ENCODE measurements at places on chromosomes 12 and 14.

GRCh38 chr12:52122540-52122871 lies 43.0 kb downstream of the SMIM41 start:
- no peak for DNase-seq

DNA sequence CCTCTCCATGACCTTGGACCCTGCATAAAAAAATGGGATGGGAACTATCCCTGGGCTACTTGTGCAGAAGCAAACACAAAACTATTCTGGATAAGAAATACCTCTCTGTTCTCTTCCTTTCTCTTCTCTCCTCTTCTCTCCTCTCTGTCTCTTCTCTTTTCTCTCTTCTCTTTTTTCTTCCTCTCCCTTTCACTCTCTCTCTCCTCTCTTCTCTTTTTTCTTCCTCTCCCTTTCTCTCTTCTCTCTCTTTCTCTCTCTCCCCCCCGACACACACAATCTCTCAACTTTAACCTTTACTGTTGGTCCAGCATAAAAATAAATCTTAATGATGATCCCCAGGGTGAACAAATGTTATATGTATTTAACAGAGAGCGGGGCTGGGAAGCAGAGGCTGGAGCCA lies 141.4 kb downstream of the SRGAP1 start:
- DNase-seq, result no peak

DNA sequence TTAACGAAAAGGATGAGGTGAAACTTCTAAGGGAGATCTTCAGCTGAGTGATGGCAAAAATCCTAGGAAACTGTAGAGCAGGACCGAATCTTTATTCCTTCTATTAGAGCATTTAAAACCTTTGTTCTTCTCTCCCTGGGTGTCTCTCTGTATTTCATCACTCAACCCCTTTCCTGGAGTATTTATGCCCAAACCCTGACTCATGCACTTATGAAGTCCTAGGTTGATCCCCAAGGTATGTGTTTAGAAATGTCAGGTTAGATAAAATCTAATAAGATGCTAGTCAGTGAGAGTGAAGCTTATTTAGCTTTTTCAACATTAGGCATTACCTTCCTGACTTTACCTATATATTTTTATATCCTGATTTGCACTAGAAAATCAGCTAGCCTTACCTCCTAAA lies 239.8 kb upstream of the NPAS3 start:
- no peak for DNase-seq

GRCh38 chr14:22726012-22726411 lies 40.5 kb upstream of the OXA1L start:
- no peak for DNase-seq

DNA sequence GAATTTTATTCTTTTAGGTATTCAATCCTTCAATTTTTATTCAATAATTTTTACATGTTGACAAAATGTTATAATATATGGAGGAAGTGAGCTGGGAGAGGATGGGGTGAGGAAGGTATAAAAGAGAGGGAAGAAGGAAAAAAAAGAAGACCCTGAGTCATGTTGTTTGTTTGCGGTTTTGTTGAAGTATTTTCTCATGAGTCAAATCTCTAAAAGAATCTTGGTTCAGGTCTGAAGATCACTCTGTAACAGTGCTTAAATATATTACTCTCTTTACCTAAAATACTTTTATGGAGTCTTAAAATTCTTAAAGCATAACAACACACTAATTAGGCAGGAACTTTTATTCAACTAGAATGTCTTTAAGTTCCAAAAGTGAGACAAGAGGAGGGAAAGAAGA lies 489.6 kb upstream of the GARIN6 start:
- no peak for DNase-seq

DNA sequence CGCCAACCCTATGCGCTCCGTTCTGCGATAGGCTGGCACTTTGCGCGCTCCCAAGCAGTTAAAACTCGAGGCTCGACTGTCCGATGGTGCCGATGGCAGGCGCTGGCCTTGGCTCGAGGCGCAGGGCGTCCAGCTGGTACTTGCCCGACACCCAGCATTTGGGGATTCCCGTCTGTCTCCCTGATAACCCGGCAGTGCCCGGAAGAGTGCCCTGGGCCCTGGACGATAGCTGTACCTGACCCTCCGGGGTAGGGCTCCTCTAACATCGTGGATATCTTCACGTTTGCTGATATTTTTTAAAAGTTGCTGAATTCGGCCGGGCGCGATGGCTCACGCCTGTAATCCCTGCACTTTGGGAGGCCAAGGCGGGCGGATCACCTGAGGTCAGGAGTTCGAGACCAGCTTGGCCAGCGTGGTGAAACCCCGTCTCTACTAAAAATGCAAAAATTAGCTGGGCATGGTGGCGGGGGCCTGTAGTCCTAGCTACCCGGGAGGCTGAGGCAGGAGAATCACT lies 908 bp upstream of the WIF1 start:
- no peak for DNase-seq

- DNase-seq, result peak; percentile 56
These were observed 283 bp downstream of the LMO3 start for GRCh38 chr12:16605642-16606116.

DNA sequence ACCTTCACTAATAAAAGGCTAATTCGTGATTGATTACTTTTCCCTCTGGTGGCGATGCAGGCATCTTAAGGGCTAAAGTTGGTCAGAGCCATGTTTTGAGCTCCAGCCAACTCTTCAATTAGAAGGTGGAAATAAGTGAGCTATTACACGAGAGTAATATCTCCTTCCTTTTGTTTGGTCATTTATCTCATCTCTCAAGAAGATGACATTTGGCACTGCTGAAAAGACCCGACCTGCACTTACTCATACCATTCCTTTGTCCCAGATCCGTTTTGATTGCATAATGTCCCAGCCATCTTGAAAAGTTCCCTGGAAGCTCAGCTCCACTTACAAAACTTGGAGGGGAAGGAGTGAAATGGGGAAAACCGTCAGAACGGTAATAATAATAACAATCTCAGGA lies 316.2 kb downstream of the VRK1 start:
- no peak for DNase-seq

DNA sequence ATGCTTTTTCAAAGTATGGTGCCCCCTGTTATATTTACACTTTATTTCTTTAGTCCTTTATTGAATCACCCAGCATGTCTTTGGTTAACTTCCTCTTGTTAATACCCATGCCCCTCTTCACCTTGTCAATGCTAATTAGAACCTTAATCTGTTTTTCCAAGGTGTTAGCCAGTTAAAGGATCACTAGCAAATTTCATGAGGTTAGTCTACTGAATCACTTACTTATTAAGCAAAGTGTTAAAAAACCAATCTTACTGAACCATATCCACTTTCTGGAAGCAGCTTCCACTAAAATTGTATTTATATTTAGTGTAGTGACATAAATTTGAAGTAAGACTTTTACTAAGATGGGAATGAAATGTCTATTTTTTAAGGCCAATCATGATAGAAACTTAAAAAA lies 27.9 kb downstream of the TAOK3 start:
- DNase-seq, result no peak

GRCh38 chr12:86513226-86513625 lies 257.0 kb upstream of the MGAT4C start:
- DNase-seq, result no peak

DNA sequence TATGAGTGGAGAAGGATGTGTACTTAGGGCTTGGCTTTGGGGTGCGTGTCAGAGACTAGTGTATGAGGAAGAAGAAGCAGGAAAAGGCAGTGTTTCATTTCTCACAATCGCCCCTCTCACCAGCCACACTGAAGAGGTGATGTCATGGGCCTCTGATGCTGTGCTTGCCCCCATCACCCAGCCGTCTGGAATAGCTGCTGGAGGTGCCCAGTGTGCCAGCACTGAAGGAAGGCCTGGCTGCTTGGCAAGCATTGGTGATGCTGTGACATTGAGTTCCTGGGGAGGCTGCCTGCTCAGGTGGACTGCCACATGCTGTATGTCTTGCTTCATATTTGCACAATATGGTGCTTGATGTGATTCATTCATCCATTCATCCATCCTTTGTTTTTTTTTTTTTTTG lies 56.2 kb downstream of the CRADD start:
- no peak for DNase-seq

DNA sequence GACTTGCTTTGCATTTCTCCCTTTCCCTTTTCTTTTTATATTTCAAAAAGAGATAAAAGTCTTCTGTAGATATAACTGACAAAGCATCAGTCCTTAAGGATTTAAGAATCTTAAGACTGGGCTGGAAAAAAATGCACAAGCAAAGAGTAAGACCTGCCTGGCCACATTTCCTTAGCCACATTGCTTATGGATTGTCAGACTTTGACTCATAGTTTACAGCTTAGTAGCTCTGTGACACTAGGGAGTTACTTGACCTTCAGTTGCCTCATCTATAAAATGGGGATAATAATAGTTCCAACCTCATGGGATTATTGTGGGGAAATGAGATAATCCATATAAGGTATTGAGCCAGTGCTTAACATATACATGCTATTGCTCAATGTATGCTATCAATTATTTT lies 66.4 kb upstream of the STK38L start:
- no peak for DNase-seq

DNA sequence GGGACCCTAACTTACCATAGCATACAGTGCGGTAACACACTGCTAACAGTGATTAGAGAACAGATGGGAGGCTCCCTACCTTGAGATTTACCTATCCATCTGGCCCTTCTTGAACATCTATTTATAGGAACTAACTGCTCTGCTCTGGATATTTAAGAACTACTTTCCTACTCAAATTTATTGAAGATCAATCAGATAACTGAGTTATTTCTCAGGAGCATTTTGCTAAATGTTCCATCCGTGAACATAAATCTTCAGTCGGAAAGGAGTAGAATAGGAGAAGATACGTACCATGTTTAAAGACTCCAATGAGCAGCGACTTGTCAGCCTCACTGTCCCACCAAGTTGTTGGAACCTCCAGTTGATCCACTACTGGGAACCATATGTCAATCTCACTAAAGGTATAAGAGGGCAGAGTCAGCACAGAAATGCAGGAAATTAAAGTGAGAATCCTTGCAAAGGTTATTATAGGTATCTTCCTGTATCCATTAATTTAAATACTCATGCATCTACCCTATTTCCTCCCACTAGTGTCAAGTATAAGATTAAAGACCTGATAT lies 15.6 kb upstream of the SUPT16H start:
- DNase-seq, result no peak

DNA sequence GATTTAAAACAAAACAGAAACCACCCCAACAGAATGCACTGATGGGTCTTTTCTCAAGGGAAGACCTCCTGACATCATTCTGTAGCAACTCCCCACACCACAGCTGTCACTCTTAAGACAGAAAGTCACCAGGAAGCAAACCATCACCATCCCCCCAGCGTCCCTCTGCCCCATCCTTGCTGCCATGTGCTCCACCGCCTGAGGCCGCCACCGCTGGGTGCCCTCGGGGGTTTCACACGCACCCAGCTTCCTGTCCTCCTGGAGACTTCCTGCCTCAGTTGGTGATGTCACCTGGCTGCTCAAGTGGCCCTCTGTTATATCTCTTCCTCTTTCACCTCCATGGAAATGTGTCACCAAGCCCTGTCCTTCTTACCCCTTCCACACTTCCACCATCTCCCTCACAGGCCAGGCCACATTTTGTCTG lies 71.4 kb upstream of the GPR68 start:
- DNase-seq, result no peak

- DNase-seq, result no peak
These were observed 48.1 kb downstream of the KCNA1 start for GRCh38 chr12:4957761-4958160.

GRCh38 chr12:114691763-114692185 lies 7.8 kb upstream of the TBX3 start:
- DNase-seq, result no peak

- no peak for DNase-seq
These were observed 327.6 kb downstream of the CCER1 start for GRCh38 chr12:90627180-90627896.

DNA sequence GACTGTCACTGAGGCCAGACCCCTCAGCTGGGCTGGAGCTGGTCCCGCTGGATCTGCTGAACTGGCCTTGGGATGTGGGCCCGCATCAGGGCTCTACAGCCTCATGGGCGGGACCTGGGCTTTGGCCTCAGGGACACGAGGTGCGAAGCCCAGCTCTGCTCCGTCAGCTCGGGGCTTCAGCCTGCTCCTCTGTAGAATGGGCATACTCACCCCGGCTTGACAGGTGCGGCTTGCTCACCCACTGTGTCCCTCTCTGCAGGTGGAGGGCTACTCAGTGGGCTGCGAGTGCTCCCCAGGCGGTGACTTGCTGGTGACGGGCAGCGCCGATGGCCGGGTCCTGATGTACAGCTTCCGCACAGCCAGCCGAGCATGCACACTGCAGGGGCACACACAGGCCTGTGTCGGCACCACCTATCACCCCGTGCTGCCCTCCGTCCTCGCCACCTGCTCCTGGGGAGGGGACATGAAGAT lies 57.6 kb downstream of the BEGAIN start:
- peak; percentile 24 for DNase-seq

GRCh38 chr12:64039281-64039871 lies 182.7 kb downstream of the KICS2 start:
- no peak for DNase-seq

- DNase-seq, result no peak
These were observed 153.7 kb upstream of the SRRM4 start for GRCh38 chr12:118827606-118828005.

GRCh38 chr14:71911669-71912068 lies 20.6 kb upstream of the RGS6 start:
- no peak for DNase-seq

DNA sequence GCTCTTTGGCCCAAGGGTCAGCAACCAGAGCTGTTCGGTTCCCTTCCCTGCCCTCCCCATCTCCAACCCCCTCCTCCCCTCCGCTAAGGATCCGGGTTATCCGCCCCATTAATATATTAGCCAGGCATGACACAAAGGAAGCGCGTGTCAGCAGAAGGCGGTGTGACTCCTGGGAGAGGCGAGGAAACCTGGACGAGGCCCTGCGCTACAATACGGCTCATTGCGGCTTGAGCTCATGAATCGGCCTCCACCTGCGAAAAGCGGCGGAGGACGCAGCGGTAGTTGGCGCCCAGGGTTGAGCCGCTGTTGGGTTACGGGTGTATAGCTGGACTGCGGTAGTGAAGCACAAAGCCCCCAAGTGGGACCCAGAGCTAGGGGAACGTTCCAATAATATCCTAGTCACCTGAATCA lies 9.9 kb downstream of the FOXA1 start:
- DNase-seq, result no peak

DNA sequence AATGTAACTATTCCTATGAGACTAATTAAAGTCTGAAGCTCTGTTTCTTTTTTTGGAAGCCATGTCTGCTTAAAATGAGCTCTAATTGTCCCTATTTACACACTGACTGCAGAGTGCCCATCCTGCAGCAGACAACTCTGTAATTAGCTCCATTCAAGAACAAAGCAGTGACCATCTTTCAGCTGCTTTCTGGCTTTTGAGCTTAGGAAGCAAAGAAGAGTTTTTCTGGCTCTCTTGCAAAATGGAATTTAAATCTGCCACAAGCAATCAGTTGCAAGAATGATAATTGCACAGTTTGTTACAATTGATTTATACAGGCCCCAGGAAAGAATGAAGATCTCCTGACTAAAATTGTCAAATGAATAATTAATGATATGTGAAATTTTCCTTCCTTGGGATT lies 83.4 kb downstream of the GAS2L3 start:
- DNase-seq, result no peak
